ENCODE measurements at places on chromosomes 4 and X.

DNA sequence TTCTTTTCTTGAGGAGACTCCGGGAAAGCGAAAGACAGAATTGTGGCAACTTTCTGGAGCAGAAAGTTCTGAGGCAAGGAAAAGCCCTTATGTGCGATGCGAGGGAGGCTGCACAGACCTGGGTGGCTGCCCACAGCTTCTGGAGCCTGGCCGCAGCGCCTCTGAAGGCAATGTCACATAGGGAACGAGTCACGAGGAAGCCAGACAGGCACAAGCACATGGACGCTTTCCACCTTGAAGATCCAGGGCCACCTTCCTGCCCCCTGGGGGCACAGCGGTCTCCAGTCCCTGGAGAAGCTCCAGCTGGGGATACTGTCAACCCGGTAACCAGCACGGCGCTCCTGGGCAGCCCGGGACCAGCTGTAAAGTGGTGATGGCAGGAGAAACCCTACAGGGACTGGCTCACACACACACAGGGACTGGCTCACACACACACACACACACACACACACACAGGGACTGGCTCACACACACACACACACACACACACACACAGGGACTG, 69.8 kb downstream of the MTNR1A start:
- DNase-seq, result peak; percentile 19

DNA sequence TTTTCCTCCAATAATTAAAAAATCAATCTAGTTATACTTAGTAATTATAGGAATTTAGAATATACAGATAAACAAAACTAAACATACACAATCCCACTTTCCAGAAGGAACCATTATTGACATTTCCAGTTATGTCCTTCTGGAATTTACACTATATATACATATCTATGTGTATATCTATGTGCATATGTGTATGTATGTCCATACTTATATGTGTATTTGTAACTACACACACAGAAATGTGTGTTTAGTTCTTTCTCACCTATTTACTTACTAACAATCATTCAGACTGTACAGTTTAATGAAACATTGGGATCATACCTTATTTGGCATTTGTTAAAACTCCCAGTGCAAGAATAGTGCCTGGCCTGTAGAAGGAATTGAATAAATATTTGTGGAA, 126.4 kb downstream of the FHIP1A start:
- DNase-seq, result no peak

GRCh38 chr4:46819095-46819494, 90.0 kb downstream of the COX7B2 start:
- no peak for DNase-seq

- no peak for DNase-seq
These were observed 123.2 kb downstream of the RPS6KA6 start for GRCh38 chrX:84064814-84065213.

GRCh38 chrX:150693725-150694574, 754 bp downstream of the MTMR1 start:
- peak; percentile 79 for DNase-seq

- no peak for DNase-seq
These were observed 451.1 kb downstream of the RPA4 start for GRCh38 chrX:97334850-97335249.

- DNase-seq, result no peak
These were observed 103.4 kb downstream of the CEP44 start for GRCh38 chr4:174387143-174387542.

- peak; percentile 51 for DNase-seq
These were observed 202.0 kb downstream of the APBB2 start for GRCh38 chr4:41012293-41012692.

- no peak for DNase-seq
These were observed 35.7 kb upstream of the NKX3-2 start for GRCh38 chr4:13580036-13580435.

DNA sequence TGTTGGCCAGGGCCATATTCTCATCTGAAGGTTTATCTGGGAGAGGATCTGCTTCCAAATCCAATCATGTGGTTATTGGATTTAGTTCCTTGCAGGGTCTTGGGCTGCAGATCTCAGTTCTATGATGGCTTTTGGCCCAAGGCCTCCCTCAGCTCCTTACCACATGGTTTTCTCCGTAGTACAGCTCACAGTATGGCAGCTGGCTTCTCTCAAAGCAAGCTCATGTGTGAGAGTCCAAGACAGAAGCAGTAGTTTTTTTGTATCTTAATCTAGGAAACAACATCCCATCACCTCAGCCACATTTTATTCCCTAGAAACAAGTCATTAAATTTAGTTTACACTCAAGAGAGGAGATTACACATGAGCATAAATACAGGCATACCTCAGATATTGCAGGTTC, 24.5 kb downstream of the MND1 start:
- no peak for DNase-seq

DNA sequence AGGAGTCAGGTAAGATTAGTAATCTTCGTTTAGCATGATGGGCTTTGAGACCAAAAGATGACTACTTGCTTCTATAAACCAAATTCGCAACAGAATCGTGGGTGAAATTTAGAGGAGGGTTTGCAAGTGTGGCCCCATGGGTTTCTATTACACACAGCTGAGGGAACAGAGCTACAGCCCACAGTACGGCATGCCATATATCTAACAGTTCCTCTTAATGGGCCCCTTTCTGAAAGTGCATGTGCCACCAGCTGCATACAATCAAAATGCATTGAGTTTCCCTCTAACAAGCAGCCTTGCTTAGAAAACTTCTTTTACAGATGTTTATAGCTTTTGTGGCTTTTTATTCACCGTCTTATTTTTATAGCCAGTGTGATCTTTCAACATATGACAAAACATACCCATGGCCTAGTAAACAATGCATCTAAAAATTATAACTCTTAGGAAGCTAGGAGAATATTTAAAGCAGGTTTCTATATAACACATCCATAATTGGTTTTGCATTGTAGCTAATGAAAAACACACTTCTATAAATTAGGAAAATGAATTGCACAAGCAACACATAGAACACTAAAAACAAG, 202.1 kb downstream of the PRDM5 start:
- no peak for DNase-seq

DNA sequence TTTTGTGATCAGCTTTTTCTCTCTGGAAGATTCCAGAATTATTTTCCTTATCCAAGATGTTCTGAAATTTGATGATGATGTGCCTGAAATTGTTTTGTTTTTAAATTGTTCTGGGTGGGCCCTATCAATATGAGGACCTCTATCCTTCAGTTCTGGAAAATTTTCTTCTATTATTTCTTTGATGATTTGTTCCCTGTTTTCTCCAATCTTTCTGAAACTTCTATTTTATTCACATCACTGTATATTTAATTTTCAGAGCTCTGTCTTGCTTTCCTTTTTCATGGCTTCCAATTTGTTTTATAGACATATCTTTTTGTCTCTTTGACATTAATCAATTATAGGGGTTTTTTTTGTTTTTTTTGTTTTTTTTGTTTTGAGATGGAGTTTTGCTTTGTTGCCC, 12.2 kb upstream of the FNIP2 start:
- no peak for DNase-seq

GRCh38 chrX:7170898-7171297, 22.9 kb upstream of the PUDP start:
- no peak for DNase-seq

DNA sequence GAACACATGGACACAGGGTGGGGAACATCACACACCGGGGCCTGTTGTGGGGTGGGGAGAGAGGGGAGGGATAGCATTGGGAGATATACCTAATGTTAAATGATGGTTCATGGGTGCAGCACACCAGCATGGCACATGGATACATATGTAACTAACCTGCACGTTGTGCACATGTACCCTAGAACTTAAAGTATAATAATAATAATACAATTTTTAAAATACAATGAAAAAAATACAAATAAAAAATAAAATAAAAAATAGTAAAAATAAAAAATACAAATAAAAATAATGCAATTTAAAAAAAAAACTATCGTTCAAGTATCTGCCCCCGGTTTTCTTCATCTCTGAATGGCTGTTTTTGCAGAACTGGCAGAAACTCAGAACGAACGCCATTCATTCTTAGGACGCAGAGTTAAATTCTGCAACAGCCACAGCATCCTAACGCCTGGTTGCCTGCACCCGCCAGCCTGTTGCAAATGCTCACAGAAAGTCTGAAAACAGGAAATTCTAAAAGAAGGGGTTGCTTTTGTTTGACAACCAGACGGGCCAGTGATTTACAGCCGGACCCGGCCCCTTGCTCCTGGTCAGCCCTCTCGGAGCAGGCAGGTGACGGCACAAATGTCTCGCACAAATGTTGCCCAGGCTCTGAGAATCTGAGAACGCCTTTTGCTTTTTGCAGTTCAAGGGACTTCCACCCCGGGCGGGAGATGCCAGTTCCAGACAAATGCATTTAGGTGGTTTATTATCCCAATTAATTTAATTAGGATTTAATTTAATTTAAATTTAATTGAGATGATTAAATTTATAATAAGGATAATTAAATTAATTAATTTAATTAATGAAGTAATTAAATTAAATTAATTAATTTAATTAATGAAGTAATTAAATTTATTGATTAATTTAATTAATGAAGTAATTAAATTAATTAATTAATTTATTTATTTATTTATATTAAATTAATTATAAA, 47.8 kb downstream of the CRLF2 start:
- no peak for DNase-seq

DNA sequence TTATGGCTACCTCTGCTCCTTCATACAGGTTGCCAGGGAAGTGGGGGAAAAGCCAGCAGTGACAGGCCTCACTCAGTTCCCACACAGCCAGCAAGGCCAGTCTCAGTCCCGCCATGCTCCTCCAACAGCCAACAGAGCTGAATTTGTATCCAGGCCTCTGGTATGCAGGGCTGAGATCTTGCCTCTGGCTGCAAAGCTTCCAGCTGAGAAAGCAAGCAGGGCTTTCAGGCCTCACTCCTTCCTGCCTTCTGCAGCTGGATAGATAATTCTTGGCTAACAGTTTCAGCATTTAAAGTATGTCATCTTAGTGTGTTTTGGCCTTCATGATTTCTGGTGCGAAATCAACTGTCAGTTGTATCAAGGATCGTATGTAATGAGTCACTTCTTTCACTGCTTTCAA, 103.6 kb downstream of the GNL3L start:
- peak; percentile 28 for DNase-seq

DNA sequence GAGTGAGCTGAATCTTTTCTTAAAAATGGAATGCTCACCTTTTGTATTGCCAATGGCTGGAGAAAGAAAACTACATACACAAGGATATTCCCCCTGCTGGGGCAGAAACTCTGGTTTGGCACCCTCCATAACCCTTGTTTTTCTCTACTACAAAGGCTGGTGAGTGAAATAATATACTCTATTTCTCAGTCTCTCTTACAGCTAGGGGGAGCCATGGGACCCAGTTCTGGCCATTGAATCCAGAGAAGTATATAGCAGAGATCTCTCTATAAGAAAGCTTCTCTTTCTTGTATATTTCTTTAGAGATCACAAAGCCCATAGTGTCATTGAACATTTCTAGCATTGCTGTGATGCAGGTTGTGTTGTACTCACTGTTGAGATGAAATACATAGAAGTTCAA, 49.8 kb downstream of the SMPX start:
- DNase-seq, result no peak

DNA sequence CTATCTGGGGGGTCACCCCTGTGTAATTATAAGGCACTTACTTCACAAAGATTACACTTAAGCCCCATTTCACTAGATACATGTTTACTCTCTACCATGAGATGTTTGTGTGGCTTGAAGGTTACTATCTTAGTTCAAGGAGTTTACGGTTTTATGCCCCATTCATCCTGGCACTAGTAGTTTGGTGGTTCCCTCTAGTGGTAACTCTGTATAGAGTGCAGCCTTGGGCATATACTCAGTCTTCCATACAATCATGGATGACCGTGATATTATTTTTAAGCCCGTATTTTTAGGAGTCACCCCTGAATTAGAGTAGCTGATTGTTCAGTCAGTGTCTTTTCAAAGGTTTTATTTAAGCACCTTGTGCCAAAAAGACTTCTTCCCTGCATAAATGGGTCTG, 109.9 kb upstream of the FAM47C start:
- DNase-seq, result peak; percentile 0

DNA sequence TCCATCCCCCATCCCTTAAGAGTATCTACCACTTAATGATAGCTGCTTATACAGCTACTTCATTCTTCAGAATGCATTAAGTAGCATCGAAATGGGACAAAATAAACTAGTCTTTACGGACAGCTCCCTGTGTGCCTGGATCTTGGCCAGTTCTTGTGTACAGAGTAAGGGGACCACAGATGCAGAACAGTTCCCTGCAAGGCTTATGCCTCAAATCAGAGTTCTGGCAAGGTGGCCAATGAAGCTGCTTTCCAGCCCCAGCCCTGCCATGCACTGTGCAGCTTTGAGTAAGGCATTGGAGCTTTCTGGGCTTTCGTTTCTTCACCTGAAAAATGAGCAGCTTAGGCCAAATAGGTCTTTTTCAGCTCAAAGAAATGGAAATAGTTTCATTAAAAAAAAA, 14.2 kb downstream of the CLNK start:
- no peak for DNase-seq

GRCh38 chr4:98749206-98749605, 90.8 kb upstream of the TSPAN5 start:
- DNase-seq, result no peak

DNA sequence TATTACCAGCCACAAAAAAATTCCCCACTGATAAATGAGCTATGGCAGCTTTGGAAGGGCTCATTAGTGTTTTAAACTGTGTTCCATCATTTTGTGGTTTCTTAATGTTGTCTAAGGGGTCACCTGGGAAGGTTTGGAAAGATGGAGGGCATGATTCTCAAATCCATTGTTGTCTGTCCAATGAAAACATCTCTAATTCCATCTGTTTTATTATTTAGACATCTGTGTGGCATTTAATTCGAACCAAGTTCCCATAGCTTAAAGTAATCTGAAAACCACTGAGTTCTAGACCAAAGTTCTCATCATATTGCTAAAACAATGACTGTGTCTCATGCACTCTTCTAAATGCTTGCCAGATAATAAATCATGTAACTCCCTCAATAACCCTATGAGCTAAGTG, 103.8 kb upstream of the PPP3CA start:
- DNase-seq, result no peak

- no peak for DNase-seq
These were observed 1.3 kb upstream of the USP51 start for GRCh38 chrX:55490974-55491373.
